ENCODE measurements at places on chromosomes 7 and 10. TPM values are rescaled to one million over a fixed set of nuclear protein-coding genes. Genes with fewer than 3 reads are reported as not detected.

GRCh38 chr7:22561321-22561811 lies 61.4 kb upstream of the STEAP1B start:
- H3K36me3 ChIP-seq = no peaks in the 10 kb centered on the region
- H3K27ac ChIP-seq = peak overlapping the region; percentile 89
- peaks cover 5% of the 10 kb centered on the region for H3K4me1 ChIP-seq
- peak; percentile 90 for DNase-seq
- no peaks in the 10 kb centered on the region for H3K27me3 ChIP-seq

DNA sequence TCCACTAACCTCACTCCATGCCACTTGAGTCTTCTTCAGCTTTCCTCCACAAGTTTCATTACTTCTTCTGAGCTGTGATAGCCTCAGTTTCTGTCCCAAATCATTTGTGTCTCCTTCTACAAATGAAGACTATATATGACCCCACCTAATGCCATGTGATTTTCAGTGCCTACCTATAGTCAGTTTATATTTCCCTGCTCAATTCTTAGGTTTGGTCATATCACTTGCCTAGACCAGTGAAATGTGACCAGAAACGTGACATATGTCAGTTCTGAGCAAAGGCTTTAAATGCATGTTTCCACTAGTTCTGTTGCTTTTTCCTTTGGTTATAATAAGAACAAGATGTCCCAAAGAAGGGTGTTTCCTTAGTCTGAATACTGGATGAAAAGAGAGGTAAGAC lies 24.6 kb upstream of the REEP3 start:
- no peak for DNase-seq
- H3K4me3 ChIP-seq = no peak overlapping the region
- H3K36me3 ChIP-seq = no peaks in the 10 kb centered on the region
- H3K27ac ChIP-seq = no peak overlapping the region
- H3K4me1 ChIP-seq = peaks cover 2% of the 10 kb centered on the region

DNA sequence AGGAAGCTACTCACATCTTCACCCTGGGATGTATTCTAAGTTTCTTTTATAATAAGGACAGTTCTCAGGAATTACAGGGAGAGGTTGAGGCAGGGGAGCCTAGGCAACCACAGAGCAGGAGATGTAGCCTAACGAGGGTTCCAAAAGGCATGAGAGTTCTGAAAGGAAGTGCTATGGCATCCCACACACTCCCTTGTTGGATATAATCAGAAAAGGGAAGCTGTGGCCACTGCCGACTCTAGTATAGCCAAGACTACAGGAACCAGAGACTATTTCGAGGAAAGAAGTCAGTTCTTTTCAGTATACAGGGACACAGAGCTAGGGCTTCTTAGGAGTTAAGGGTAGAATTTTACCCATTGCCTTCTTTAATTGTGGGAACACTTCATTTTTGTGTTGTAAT lies 11.0 kb downstream of the PRR15 start:
- no peak overlapping the region for H3K4me3 ChIP-seq
- H3K27ac ChIP-seq = no peak overlapping the region
- DNase-seq = no peak
- H3K36me3 ChIP-seq = no peaks in the 10 kb centered on the region
- H3K4me1 ChIP-seq = no peaks in the 10 kb centered on the region
- no peaks in the 10 kb centered on the region for H3K27me3 ChIP-seq

The PAX2 gene
- not detected for total RNA-seq

DNA sequence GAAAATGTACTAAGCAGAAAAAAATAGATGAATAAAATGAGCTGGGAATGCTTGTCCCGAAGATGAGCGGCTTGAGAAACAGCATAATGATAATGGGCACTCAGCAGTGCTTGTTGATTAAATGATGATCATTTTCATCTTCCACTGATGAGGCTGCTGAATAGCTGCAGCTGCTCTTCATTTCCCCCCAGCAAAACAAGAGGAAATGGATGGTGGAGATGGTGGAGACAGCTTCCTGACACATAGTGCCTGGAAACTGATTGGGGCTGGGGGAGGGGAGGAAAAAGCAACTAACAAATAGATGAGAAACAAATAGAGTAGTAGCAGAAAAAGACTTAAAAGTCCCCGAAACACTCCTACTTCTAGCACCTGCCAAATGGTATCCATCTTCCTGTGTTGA lies 41.4 kb downstream of the MRC1 start:
- H3K36me3 ChIP-seq = no peaks in the 10 kb centered on the region
- no peak for DNase-seq
- no peaks in the 10 kb centered on the region for H3K4me1 ChIP-seq

DNA sequence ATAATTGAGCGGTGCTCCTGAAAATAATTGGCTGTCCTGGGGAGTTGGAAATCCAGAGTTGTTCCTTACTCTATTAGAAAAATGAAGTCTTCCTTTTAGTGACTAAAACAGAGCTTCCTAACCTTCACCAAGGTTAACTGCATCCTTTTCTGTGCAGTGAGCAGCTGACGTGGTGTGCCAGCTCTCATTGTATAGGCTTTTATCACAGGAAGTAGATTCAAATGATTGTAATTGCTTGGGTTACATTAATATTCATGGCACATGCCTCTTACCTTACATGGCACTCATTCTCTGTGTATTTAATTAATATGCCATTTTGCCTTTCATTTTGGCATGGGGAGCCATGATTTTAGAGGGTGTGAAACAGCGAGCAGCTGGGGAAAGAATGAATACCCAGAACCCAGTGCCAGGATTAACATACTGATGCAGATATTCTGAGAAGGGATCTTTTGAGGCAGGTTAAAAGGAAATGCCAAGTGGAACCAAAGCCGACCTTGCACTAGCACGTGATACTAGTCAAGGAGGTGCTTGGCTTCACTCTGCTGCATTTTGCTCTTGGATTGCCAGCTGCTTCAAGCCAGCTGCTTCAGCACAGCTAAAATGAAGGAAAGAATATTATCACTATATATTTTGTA lies 115.3 kb downstream of the ST7 start:
- no peaks in the 10 kb centered on the region for H3K36me3 ChIP-seq
- DNase-seq = no peak
- H3K4me3 ChIP-seq = no peak overlapping the region
- H3K27ac ChIP-seq = peak overlapping the region; percentile 74
- H3K27me3 ChIP-seq = no peaks in the 10 kb centered on the region

DNA sequence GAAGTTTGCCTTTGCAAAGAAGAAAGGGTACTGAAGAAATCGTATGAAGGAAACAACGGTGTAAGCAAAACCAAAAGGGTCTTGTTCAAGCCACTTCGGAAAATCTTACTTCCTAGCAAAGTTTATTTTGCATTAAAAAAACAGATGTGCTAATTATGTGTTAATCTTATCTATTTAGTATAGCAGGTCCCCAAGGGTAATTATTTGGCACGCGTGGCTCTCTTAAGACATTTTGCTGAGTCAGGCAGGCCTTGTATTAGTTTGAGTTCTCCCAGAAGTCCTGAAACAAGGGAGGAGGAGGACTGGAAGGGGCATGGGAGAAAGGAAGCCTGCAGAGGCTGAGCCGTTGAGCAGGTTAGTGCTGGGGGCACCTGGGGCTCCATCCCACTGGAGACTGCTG lies 44.9 kb downstream of the TMEM178B start:
- no peak overlapping the region for H3K4me3 ChIP-seq
- H3K27me3 ChIP-seq = peaks cover 6% of the 10 kb centered on the region
- H3K4me1 ChIP-seq = no peaks in the 10 kb centered on the region
- no peak overlapping the region for H3K27ac ChIP-seq
- no peaks in the 10 kb centered on the region for H3K36me3 ChIP-seq

- peaks cover 2% of the 10 kb centered on the region for H3K4me1 ChIP-seq
- H3K36me3 ChIP-seq = no peaks in the 10 kb centered on the region
- H3K27ac ChIP-seq = no peak overlapping the region
- no peak overlapping the region for H3K4me3 ChIP-seq
- DNase-seq = no peak
Measured at GRCh38 chr10:50561266-50561665, 62.5 kb downstream of the SGMS1 start.
